ENCODE measurements at places on chromosomes 4 and X.
A peak's percentile ranks its signal among the peaks of the same experiment; 100 is the strongest.

DNA sequence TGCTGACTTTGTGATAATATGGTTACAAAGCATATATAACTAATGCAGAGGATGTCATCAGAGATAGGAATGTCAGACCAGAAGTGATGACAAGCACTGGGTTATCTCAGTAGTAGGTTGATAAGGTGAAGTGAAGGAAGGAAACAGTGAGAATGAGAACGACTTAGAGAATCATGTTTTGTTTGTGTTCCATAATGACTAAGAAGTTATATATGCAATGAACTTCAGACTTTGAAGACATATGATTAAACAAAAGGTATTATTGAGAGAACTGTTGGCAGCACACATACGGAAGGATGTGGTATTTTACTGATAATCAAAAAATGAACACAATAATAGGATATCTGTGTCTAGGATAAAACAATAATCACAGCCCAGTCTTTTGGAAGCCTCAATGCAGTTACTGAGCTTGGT, 18.3 kb upstream of the HHIP start:
- no peak for DNase-seq

DNA sequence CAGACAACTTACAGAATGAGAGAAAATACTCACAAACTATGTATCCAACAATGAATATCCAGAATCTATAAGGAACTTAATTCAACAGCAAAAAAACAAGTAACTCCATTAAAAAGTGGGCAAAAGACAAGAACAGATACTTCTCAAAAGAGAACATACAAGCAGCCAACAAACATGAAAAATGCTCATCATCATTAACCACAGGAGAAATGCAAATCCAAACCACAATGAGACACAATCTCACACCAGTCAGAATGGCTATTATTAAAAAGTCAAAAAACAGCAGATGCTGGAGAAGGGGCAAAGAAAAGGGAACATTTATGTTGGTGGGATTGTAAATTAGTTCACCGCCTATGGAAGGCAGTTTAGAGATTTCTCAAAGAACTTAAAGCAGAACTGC, 150.3 kb downstream of the FGF16 start:
- no peak for DNase-seq

GRCh38 chrX:132216283-132216682, 3.0 kb downstream of the RAP2C start:
- no peak for DNase-seq

GRCh38 chr4:123409334-123409733, 12.7 kb downstream of the SPRY1 start:
- no peak for DNase-seq

GRCh38 chr4:3424522-3425095, 17.2 kb upstream of the HGFAC start:
- no peak for DNase-seq

- no peak for DNase-seq
Measured at GRCh38 chr4:178026999-178027398, 584.8 kb upstream of the AGA start.

- DNase-seq, result no peak
Measured at GRCh38 chrX:41189156-41189555, 103.9 kb downstream of the USP9X start.

DNA sequence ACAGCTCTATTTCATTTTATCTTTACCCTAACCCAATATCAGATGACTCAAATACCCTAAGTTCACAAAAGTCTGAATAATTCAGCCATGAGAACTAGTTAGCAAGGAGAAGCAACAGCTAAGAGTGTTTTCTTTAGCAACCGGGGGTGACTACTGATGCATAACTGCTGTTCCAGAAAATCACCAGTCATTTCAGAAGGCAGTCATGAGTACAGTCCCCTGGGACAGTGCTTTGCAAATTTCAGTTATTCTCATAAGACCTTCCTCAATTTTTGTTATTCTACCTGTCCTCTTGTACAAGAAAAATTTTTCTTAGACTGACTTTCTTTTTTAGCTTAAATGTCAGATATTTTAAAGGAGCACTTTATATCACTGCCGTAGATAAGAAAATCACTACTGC, 16.4 kb downstream of the BANK1 start:
- DNase-seq, result peak; percentile 56

GRCh38 chr4:175646802-175647201, 165.3 kb downstream of the GPM6A start:
- no peak for DNase-seq

DNA sequence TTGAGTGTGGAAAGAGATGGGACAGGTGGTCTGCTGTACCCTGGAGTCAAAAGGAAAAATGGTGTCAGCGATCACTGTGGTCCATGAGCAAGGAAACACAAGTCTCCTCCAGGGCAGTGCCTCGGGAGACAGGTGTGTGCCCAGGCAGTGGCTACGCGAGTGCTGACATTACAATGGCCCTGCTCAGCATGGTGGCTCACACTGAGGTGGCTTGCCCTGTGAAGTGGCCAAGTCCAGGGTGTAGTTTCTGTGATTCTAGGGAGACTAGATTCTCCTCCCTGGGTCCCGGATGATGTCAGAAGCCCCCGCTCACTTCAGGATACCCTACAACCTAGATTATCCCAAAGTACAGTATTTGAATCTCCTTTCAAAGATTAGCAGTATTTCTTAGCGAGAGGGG, 44.8 kb upstream of the TMEM150C start:
- no peak for DNase-seq

DNA sequence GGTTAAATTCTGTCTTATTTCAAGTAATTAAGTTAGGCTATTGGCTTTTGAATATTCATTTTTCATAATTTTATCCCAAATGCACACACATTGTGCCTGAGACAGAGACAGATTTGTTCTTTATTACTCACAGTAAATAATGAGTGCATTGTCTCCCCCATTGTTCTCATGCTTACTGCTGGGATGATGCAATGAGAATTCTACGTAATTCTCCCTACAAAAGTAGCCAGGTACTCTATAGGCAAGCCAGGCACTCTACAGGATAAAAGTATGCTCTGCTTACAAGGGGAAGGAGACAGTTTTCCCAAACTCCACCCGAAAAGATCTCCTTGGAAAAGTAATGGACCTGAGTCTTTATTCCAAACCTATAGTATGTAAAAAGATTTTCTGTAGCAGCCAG, 1890.7 kb upstream of the PCDH10 start:
- DNase-seq, result no peak

DNA sequence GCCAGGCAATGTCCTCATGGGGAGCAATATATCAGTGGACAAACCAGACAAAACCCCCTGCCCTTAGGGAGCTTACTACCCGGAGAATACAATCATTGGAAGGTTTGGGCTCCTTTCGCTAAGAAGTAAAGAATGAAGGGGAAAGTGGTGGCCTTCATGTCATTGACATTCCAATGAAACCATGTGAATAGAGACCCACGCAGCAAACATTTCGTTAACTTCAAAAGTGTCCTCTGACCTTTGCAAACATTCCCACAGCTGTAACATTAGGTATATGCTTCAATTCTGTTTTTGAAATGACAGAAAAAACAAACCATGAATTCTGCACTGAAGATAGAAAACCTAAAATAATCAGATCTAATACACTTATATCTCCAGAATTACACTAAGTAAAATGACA, 7.0 kb downstream of the ATP8A1 start:
- DNase-seq, result no peak

- no peak for DNase-seq
Measured at GRCh38 chr4:97016186-97016907, 1126.9 kb downstream of the STPG2 start.

GRCh38 chr4:65737672-65738071, 67.4 kb upstream of the EPHA5 start:
- DNase-seq, result no peak

- DNase-seq, result no peak
Measured at GRCh38 chrX:112147206-112147605, 64.6 kb upstream of the TRPC5 start.

DNA sequence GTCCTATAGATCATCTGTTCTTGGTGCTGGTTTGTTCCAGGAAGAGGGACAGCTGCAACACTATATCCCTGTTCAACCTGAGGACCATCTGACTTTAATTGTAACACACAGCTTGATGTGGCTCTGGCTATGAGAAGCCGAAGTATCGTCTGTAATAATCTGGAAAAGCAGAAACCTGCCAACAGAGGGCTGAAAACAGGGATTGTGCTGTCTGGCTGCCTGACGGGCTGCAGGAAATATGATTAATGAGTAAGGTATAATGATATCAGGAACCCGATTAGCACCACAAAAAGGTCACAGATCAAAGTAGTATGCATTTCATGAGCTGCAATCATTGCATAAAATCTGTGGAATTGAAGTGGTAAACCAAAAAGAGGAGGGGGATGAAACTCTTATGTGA, 170.4 kb upstream of the MAB21L2 start:
- peak; percentile 26 for DNase-seq

- DNase-seq, result no peak
Measured at GRCh38 chr4:88418411-88418810, 38.5 kb upstream of the HERC5 start.

DNA sequence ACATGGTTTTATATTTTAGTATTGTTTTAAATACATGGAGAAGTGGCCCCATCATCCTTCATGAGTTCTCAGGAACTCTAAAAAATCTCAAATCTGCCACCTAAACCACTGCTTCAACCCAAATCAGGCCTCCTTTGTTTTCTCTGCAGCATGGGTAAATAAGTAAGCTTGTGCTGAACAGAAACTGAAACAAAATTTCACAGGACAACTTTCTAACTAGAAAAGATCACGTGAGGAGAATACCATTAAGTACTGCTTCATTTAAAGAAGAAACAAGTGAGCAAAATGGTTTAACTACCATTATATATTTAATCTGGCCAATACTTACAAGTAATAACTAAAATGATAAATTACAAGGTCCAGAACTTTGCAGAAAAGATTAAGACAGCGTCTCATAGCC, 2.5 kb downstream of the ARAP2 start:
- no peak for DNase-seq

DNA sequence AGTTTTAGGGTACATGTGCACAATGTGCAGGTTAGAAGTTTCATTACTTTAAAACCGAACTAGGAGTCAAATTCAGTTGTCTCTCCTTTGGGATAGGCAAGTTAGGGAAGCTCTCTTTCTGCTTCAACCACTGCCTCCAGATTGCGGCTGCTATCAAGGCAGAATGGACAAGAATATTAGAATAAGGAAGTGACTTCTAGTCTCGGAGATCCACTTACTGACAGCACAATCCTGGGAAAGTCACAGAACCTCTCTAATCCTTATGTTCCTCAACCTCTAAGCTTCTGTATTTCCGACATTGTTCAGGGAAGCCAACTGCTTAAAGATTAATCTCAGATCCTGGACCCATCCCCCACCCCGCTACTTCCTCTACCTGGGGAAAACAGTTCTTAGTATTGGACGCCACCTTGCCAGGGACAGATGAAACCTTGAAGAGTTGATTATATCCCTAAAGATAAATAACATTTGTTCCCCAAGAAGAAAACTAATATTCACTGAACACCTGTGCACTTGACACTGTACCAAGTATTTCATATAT, 2.1 kb downstream of the NUP62CL start:
- no peak for DNase-seq

DNA sequence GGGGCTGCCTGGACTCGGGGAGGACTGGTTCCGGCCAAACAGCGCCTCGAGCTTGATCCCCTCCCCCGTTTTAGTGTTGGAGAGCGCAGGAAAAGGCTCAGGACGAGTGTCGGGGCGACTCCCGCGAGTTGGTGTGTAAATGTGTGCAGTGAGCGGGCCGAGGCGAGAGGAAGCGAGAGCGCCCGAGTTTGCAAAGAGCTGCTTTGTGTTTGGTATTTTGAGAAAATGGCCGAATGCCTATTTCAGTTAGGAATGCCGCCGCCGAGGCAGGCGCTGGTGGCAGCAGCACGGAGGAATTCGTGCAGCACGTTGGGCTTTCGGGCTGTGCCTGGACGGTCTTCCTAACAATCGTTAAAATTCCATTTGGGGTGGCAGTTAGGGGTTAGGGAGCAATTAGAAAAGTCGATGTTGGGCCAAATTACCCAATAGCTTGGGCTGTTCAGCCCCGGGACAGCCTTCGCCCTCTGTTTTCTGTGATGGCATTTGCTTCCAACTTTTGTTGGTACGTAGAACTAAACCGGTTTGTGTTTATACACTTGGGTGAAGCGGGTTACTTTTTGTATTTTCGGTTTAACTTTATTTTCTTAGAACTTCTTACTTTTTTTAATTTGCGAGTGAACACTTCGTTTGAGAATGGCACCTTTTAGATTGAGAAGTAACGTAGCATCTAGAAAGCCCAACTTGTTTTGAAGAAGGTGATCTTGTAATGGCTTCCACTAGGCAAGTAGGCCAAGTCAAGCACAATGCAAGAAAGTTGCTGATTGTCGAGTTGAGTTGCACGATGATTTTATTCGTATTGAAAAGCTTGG, 1.6 kb downstream of the REST start:
- peak; percentile 10 for DNase-seq

DNA sequence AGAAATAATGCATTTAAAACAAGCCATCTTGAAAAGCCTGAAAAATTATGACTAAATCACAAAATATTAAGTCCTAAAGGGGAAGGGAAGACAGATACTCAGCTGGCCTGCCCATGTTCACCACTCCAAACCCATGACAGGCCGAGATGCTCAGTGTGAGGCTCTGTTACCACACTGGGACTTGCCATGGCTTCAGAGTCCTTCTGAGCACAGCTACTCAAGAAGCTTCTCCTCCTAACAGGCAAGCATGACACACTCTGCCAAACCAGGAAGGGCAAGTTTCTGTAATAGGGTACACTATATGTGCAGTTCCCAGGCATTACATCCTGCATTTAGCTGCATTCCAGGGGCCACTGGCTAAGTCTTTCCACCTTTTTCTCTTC, 34.0 kb upstream of the CYBB start:
- no peak for DNase-seq

- no peak for DNase-seq
Measured at GRCh38 chr4:169975838-169976796, 50.1 kb downstream of the MFAP3L start.

- no peak for DNase-seq
Measured at GRCh38 chr4:84493092-84493850, 5.8 kb downstream of the NKX6-1 start.

- DNase-seq, result no peak
Measured at GRCh38 chr4:6439120-6439762, 33.2 kb downstream of the PPP2R2C start.

DNA sequence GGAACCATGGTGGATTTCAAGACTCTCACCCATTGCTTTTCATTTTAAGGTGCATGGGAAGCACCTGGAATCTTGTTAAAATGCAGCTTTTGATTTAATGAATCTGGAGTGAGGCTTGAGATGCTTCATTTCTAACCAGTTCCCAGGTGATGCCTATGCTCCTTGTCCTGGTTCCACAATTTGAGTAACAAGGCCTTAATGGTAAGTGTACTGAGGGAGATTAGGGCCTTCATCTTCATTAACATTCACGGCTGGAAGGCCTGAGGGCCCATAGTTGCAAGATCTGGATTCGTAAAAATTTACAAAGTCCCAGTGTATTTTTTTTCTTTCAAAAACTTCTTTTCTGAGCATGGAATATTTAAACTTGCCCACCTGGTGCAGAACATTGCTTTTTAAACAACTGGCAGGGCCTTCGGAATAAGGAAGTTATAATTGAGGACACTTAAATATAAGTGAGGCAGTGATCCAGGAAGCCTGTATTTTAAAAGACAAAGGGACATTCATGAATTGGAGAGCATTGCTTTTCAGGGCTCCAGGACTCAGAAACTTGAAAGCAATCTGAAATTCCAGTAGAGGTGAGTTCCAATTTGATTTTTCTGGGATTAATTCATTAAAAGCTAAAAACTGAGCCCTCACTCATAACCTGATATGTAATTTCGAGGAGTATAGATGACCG, 77.8 kb downstream of the NPNT start:
- no peak for DNase-seq

- DNase-seq, result no peak
Measured at GRCh38 chrX:298993-299392, 17.8 kb downstream of the PLCXD1 start.

Measured in NCI-H2171 treated with DMSO at 0.1 percent for 48 hours (cell line).